ENCODE measurements at places on chromosomes 5 and 9.

- no peak for DNase-seq
Measured at GRCh38 chr5:142600611-142601358, 85.1 kb downstream of the FGF1 start.

GRCh38 chr5:179455320-179455719, 95.0 kb upstream of the RUFY1 start:
- no peak for DNase-seq

GRCh38 chr9:18826248-18826647, 206.8 kb downstream of the SAXO1 start:
- DNase-seq, result no peak

DNA sequence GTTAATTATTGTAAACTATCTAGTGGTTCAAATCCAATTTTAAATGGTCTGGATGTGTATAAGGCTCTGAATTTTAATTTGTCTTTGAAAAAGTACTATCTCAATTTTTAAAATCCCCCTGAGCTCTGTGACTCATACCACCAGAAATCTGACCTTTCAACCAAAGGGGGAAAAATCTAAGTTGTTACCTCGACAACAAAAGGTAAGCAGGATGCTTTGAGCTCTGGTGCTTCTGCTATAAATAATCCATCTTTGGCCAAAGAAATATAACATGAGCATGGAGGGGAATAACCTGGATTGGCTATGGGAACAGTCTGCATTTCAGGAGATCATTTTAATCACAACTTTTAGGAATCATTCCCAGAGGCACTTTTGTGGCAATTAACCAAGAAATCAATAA, 76.3 kb upstream of the PCSK1 start:
- no peak for DNase-seq

DNA sequence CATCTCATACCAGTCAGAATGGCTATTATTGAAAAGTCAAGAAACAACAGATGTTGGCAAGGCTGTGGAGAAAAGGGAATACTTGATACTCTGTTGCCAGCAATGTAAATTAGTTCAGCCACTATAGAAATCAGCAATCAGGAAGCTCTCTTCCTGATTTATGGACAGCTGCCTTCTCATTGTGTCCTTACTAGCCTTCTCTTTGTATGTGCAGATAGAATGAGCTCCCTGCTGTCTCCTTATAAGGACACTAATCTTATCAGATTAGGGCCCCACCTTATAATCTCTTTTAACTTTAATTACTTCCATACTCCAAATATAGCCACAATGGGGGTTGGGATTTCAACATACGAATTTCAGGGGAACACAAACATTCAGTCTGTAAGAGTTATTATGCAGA, 38.0 kb downstream of the KCNV2 start:
- no peak for DNase-seq

DNA sequence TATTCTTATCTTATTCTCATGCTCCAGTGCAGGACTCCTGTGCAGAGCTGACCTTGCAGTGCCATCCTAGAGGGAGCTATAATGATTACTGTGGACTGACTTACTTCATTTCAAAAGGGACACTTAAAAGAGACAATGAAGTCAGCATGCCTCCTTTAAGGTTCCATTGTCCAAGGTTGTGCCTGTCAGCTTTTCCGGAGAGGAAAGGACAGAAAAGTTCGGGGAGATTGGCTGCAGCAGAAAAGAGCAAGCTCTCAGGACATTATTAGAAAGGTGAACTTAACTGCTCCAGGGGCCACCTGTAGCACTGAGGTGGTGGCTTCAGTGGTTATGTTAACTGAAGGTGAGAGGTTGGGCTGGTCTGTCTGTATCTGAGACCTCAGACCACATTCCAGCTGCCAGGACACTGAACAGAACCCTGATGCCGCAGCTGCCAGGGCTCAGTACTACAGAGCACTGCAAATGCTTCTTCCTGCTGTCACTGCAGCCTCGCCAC, 112.9 kb downstream of the ST8SIA4 start:
- DNase-seq, result no peak

DNA sequence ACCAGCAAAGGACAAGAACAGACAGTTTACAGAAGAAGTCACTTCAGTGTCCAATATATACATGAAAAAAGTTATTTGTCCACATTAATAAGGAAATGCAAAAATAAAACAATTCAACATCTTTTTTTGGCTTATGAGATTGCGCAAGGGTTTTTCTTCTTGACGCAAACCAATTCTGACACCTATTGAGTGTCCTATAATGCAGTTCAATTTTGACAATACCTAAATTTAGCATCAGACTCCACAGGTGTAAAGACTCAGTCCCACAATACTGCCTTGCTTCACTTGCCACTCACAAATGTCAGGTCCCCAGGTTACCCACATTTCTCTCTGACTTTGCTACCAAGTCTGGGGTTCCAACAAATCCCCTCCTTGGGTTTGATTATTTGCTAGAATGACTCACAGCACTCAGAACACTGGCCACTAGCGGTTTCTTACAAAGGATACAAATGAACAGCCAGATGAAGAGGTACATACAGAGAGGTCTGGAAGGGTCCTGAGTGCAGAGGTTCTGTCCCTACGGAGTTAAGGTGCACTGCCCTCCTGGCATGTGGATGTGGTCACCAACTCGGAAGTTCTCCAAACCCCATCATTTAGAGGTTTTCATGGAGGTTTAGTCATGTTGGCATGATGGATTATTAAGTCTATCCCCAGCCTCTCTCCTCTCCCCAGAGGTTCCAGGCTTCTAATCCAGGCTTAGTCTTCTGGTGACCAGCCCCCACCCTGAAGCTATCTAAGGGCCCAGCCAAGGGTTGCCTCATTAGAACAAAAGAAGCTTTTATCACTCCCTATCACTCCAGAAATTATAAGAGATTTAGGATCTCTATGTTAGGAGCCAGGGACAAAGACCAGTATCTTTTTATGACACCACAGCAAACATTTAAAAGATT, 27.0 kb upstream of the SLC22A5 start:
- no peak for DNase-seq

- DNase-seq, result peak; percentile 15
Measured at GRCh38 chr5:135324897-135325650, 74.0 kb downstream of the MACROH2A1 start.

DNA sequence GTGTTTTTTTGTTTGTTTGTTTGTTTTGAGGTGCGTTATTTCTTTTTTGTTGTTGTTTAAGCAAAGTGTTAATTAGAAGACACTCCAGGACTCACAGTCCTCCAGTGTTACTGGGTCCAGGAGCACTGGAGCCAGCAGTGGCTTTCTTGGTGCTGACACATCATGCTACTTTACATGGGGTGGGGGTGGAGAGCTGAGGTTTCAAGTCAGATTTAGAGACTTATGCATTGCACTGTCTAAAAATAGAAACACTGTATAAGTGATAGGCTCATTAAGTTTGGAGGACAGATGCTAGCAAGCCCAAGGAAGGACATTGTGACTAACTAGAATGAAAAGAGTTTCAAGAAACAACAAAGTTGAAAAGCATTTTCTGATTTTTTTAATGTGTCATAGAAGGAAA, 2209.2 kb downstream of the MAT2B start:
- no peak for DNase-seq

DNA sequence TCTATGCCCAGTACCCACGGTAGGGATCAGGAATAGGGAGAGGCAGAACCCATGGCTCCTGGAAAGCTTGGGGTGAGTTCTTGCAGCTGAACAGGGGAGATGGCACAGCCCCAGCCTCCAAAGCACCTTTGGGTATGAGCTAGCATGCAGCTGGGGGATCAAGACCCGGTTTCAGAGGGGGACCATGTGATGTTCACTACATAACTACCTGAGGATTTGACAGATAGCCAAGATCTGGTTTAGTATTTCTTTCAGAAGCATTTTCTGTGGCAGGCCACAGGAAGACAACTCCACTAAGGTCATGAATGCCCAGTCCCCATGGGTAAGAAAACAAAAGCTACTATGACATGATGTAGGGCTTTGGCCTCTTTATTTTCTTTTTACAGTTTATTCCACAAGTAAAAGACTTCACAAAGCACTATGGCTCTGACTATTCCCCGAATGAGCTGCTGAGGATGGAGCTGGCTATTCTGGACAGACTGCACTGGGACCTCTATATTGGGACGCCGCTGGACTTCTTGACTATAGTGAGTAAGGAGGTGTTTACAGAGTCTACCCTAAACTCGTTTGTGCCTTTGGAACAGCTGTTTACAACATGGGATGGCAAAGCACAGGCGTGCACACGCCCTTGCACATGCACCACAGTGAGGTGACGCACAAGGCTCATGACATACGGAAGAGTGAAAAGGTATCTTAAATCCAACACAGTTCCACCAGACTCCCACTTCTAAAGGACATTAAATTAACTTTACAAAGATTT, 3.4 kb downstream of the CCNI2 start:
- DNase-seq, result no peak

- DNase-seq, result no peak
Measured at GRCh38 chr9:77753180-77753579, 105.1 kb upstream of the GNA14 start.

GRCh38 chr5:1748271-1748670, 51.4 kb downstream of the MRPL36 start:
- DNase-seq, result no peak

DNA sequence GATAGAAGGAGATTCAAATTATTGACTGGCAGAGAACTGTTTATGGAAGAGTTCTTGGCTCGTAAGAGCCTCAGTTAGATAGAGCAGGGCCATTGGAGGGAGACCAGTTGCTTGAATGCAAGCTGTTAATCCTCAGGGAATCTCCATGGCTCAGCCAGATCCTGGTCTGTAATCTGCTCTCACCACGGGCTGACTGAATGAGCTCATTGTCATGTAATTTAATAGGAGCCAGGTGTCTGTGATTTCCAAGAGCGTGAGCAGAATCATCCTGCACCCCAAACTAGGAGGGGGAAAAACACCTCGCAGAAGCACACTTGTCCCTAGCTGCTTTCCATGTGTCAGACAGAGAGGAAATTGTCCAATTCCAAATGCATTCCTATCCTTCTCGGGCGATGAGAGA, 19.1 kb upstream of the KCNMB1 start:
- DNase-seq, result no peak

DNA sequence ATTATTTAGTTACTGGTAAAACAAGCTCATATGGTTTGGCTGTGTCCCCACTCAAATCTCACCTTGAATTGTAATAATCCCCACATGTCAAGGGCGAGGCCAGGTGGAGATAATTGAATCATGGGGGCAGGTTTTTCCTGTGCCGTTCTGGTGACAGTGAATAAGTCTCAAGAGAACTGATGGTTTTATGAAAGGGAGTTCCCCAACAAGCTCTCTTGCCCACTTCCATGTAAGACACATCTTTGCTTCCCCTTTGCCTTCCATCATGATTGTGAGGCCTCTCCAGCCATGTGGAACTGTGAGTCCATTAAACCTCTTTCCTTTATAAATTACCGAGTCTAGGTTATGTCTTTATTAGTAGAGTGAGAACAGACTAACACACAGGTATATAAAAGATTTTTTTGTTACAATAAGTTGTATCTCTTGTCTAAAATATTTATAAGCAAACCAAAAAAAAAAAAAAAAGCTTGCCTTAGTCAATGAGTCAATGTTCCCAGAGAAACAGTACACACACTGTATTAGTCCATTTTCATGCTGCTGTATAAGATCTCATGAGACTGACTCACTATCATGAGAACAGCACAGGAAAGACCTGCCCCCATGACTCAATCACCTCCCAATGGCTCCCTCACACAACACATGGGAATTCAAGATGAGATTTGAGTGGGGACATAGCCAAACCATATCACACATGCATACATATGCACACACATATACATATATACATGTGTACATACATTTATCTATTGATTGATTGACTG, 138.3 kb downstream of the BASP1 start:
- no peak for DNase-seq

- DNase-seq, result no peak
Measured at GRCh38 chr5:132291026-132291425, 3.2 kb upstream of the SLC22A4 start.

- DNase-seq, result no peak
Measured at GRCh38 chr5:124755565-124755964, 9.1 kb upstream of the ZNF608 start.

- no peak for DNase-seq
Measured at GRCh38 chr9:11933926-11934325, 759.3 kb upstream of the TYRP1 start.

- DNase-seq, result no peak
Measured at GRCh38 chr5:88702332-88702731, 180.7 kb downstream of the MEF2C start.

DNA sequence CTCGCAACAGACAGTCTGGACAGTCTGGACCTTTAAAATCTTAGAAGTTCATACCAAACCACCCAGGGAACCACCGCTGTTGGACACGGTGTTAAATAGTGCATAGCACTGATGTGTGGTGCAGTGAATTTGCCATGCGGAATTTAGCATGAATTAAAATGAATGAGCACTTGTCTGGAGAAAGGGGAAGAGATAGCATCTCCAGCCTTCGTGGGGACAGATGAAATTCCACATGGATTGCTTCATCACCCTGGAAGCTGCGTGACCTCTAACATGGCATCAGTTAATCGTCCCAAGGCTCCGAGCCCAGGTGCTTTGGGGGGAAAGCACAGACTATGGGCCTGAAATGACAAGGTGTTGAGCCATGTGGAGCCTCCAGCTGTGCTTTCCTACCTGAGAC, 91.4 kb downstream of the ADAMTS16 start:
- DNase-seq, result no peak

- no peak for DNase-seq
Measured at GRCh38 chr5:95217351-95217750, 67.5 kb downstream of the MCTP1 start.

DNA sequence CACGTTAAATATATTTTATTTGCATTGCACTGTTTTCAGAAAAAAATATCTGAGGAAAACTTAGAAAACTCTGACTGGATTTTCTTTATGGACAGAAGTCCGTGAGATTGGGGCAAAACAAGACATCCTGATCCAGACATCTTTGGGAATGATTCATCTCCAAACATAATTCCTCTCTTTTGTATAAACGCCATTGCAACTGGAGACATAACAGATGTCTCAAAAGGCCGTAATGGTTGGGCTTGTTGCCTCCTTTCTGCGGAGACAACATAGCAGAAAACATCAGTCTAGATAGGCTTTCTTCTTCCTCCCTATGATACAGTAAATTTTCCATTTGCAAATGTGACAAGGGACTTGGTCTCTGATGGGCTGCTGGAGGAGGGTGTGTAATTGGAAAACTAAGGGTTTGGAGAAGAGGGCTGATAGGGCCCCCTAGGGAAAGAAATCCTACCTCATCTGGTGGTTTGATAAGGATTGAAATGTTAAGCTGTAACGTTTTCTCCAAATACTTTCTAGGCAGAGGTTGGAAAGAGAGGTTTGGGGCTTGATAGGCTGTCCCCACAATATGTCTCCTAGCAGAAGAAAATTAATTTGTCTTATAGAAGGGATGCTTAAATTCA, 631.5 kb upstream of the ST8SIA4 start:
- DNase-seq, result no peak

All from activated T-helper 1 cell treated with Interleukin-2 at 50 U/mL for 16 hours (primary cell).